Karpas-422 (cell line): ENCODE measurements at places on chromosomes 3 and 15. TPM values are rescaled to one million over a fixed set of nuclear protein-coding genes. Genes with fewer than 3 reads are reported as not detected.

GABRR3 gene
- total RNA-seq, result not detected in 2 replicates

CHD2 gene
- 22.1 and 37.3 TPM in 2 replicates for total RNA-seq

UROC1 gene
- not detected in 2 replicates for total RNA-seq

PLAAT1 gene
- not detected in 2 replicates for total RNA-seq
